ENCODE measurements at places on chromosomes 7 and 10.

DNA sequence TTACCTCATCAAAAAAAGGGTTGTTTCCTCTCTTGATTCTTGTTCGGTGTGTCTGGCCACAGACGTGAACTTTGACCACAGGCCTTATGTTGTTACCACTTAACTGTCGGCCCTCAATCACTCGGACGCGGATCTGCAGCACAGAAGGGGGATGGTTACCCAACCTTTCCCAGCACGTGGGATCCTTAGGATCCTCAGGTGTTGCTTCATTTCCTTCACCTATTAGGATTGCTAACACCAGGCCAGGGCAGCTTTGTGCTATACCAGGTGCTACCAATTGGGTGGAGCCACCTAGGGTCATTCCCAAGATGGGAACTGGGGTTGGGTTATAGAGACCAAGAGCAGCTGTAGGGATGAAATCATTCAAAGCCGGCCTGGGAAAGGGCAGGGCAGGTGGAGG lies 73.4 kb downstream of the MYOF start:
- no peak for DNase-seq

DNA sequence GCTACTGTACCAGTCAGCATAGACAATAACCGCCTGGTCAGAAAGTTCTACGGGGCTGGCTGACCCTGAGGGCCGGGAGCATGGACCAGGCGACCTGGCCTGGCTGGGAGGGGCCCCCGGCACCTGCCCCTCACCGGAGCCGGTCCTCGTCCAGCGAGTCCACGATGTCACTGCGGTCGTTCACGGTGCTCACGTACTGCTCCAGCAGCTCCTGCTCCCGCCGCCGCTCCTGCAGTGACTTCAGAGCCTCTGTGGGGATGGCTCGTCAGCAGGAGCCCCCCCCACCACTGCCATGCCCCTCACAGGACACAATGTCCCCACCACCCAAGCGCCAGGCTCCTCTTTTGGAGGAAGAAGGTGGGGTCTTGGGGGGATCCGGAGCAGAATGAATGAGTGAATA lies 22.7 kb downstream of the MICALL2 start:
- no peak for DNase-seq

DNA sequence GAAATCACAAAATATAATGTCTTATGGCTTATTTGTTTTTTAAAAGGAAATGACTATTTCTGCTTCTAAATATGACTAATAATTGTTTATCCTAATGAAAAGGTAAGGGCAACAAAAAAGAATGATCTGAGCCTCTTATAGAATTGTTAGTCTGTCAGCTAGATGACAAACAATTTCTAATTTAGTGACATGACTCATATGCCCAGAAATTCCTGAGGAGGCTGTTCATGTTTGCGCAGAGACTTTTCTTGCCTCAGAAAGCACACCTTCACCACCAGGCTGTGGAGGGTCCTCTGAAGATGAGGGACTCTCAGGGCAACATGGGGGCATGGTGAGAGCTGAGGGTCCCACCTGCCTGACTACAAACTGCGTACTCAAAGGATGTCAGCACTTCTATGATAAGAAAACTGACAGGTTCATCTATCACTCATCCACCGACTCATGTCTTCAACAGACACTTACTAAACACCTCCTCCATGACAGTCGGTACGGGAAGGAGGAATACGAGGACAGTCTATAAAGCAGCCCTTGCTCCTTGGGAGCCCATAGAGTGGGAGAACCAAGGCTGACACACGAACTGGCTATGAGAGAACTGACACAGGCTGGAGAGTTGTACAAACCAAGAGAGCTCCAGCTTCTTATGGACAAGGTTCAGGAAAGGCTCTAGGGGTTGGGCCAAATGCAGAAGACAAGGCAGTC lies 102.0 kb downstream of the PKD1L1 start:
- no peak for DNase-seq

- DNase-seq: peak; percentile 82
Measured at GRCh38 chr7:2266911-2267310, 24.9 kb downstream of the NUDT1 start.

DNA sequence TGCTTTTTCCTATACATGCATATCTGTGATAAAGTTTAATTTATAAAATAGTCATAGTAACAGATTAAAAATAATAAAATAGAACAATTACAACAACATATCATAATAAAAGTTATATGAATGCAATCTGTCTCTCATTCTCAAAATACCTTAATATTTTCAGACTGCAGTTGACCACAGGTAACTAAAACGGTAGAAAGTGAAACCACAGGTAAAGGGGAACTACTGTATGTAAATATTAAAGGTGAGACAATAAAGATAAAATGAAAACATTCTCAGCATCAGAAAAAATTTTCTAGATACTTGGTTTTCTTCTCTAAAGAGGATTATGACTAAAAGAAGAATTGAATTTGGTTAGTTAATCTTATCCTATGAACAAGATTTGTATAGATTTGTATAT lies 6.0 kb downstream of the FKBP14 start:
- no peak for DNase-seq

DNA sequence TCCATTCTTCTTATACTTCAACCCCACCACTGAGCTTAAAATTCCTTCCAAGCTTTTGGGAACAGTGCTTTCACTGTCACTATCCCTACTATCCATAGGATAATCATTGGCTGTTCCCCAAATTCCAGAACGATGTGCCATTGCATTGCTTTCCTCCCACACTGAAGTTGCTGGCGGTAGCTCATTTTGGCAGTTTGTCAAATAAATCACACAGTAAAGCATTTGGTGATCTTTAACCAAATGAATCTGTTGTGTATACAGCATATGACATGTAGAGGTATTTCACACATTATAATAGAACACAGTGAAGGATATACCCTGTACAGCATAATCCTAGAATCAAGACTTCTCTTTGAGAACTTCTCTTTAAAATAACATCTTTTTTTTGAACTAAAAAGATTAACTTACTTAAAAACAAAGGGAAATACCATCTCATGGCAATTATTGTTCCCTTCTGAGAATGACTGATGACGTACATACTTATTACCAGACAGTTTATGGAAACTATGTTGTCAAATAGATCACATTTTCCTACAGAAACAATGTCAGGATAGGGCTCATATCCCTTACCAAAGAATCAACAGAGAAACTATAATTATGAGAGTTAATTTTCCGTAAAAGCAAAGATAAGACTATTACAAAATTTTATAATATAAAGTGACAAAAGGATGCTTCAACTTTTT lies 93.6 kb downstream of the CTNNA3 start:
- DNase-seq: no peak

DNA sequence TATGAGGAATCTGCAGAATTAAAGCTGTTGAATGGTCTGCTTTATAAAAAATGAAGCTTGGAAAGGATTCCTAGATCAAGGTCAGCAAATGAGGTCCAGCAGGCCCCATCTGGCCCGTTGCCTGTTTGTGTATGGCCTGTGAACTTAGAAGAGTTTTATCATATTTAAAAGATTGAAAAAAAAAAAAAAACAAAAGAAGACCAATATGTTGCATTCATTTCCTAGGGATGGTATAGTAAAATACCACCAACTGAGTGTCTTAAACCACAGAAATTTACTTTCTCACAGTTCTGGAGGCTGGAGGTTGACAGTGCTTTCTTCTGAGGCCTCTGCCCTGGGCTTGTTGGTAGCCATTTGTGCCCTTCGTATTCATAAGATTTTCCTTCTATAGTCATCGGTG lies 109.2 kb downstream of the PPP1R3A start:
- DNase-seq: no peak

- no peak for DNase-seq
Measured at GRCh38 chr7:2943851-2944601, 99.6 kb downstream of the CARD11 start.

DNA sequence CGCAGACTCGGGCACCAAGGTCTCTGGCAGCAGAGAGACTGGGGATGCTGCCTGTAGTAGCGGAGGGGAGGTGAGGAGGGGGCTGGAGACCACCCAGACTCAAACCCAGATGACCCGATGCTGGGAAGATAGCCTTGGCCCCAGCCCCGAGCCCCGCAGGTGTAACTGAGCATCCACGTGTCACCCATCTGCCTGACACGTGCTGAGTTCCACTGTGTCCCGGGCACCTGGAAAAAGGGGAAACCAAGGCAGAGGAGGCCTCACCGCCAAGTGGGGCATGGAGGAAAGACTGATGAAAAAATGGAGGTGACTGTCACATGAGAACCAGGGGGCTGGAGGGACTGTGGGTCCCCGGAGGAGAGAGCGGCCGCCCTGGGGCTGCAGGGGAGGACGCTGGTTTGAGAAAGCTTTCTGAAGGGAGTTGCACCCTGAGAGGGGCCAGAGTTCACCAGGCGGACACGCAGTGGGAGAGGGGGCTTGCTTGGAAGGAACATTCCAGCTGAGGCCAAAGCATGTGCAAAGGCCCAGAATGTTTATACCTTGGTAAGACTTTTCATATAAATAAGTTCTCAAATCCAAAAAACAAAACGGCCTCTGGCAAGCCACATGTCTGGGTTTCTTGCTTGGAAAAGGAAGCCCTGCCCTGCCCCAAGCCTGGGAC lies 27.4 kb upstream of the ELN start:
- no peak for DNase-seq

DNA sequence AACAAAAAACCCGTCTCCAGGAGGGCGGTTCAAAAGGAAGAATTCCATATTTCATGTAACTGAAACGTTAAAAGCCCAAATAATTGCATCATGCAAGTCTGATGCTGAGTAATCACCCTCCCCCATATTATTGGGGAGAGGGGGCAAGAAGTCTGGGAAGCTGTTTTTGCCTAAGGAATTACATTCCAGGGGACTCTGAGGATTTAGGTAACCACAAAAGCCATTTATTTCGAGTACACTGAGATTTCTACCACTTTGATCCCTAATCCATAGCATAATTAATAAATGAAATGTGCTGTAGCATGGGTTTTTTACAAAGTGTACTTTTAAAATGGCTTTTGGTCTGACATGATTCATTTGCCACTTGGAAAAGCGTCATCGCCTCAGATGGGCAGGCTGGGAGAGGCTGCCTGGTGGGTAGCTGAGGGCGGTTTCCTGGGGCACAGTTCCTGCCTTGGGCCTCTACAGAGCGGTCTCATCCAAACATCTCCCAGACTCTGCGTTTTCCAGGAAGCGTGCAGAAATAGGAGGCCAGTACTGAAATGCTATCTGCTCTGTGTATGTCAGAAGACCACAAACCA lies 106.5 kb downstream of the TCF7L2 start:
- no peak for DNase-seq

GRCh38 chr10:79402951-79403350 lies 42.5 kb downstream of the ZCCHC24 start:
- no peak for DNase-seq

GRCh38 chr10:6163364-6164270 lies 39.1 kb upstream of the PFKFB3 start:
- peak; percentile 67 for DNase-seq

GRCh38 chr10:66784770-66785169 lies 141.1 kb upstream of the LRRTM3 start:
- no peak for DNase-seq

DNA sequence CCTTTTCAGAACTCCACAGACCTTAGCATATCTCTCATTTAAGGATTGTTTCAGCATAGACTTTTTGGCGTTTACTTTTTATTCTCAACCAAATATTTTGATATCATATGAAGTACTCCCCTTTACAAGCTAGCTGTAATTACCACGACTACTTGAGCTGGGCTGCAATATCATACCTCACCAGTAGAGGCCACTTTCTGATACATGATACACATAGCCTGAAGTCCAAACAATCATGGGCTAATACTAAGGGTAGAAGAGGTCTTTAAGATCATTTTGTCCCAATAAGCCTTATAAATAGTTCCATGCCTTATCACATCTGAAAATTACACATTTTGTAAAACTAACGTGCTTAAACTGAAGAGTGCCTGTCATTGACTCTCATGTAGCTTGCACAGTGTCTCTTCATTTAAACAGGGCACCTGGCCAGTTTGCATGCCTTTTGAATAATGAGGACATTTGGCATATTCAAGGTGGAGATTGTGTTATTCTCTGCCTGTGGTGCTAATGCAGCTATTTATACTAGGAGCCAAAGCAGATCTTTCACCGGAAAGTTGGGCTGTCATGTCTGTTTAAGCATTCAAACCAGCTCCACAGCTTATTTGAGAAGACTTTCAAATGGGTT lies 403.7 kb upstream of the ZMIZ1 start:
- DNase-seq: peak; percentile 39

DNA sequence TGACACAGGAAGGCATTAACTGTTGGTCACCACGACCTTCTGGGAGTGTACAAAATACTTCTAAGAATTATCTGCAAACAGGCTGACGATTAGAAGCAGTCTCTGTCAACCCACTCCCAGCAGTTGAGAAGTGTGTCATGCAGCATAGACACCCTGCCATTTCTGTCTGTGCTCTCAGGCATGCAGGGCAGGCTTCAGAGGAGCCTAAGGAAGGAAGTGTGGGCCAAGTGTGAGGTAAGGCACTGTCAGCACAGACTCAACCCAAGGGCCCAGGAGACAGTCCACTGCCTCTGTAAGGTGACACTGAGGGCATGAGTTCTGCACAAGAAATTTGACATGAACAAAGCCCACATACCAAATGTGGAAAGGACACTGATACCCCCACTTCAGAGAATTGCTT lies 109.0 kb upstream of the VIPR2 start:
- no peak for DNase-seq

DNA sequence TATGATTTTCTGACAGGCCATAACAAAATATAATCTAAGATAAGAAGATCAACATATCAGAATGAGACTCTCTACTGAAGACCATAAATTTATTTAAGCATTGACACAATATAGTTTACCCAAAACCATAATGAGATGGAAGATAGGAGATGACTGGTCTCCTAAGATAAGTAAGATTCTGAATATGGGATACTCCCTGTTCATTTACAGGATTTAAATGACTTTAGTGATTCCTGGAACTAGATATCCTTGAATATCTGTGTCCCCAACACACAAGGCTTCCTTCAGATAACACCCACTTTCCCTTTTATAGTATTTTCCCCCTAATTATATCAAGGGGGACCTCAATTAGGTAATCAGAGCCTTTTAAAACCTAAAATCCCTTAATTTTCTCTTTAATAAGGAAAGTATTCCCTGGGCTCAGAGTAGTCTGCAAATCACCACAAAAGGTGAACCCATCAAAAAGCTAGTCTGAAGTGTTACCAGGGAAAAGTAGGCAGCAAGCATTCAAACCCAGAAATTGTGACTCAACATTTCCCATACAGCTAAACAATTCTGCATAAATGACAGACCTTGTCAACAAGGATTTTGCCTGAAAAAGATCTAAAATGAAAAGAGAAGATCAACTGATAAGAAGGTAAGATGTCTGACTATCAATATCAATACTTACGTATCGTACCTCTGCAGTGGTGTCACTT lies 99.9 kb downstream of the CNOT4 start:
- DNase-seq: no peak

DNA sequence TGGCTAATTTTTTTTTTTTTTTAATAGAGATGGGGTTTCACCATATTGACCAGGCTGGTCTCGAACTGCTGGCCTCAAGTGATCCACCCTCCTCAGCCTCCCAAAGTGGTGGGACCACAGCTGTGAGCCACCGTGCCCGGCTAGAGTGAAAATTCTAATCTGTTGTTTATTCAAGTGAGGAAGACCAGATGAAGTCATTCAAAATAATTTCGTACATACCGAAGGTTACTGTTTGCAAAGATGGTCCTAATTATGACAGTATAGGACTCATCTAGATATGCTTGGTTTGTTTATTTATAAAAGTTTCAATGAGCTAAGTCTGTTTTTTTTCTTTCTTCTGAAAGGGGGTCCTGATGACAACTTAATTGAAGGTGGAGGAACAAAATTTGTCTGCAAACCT lies 376.8 kb downstream of the EXOC4 start:
- no peak for DNase-seq

GRCh38 chr7:126079151-126079550 lies 1149.5 kb upstream of the POT1 start:
- DNase-seq: peak; percentile 9

GRCh38 chr7:155881471-155882350 lies 69.4 kb upstream of the SHH start:
- DNase-seq: no peak
